EH (cell line): ENCODE measurements at places on chromosomes 16 and 17.

DNA sequence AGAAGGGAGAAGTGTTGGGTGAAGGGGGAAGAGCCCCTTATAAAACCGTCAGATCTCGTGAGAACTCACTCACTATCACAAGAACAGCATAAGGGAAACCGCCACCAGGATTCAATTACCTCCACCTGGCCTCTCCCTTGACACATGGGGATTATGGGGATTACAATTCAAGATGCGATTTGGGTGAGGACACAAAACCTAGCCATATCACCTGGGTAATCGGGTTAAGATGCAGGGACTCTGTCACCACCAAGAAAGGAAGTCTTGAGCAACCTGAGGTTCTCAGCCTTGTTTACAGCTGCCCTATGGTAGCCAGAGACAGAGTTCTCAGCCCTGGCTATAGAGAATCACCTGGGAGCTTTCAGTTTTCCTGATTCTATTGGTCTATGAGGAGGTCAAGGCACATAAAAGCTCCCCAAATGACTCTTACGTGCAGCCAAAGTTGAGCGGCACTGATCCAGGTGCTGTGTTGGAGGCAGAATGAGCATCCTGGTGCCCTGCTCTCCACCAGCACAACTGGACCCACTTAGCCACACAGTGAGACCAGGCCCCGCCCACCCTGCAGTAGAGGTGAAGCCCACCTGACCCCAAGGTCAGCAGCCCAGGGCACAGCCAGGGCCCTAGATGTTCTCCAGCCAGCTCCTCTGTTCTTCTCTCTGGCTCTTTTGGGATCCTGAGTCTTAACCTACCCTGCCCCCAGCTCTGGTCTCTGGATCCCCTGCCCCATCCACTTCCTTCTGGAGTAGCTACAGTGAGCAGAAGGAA, 138.5 kb upstream of the CDH5 start:
- no peak for DNase-seq

- DNase-seq: no peak
Measured at GRCh38 chr17:82025401-82026107, 2.4 kb downstream of the LRRC45 start.

GRCh38 chr17:6104956-6105648, 34.9 kb downstream of the WSCD1 start:
- no peak for DNase-seq

DNA sequence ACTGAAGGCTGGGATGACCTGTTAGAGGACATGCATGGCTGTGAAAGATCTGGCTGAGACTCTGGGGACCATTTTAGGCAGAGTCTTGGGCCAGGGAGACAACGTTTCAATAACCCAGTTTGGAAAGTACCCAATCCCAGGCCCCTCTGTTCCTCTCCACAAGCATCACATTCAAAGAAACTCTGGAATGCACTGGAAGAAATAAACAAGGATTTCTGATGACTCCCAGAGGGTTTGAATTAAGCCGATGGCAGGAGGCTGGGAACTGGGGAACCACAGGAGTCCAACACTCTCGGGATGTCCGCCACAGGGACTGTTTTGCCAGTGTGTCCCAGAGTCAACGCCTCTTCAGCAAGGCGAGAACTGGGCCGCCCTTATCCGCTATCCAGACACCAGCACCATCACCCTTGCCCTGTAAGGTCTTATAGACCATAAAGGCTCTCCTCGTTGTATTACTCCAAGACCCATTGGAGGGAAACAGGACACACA, 3.3 kb downstream of the PMP22 start:
- DNase-seq: peak; percentile 59

- peak; percentile 78 for DNase-seq
Measured at GRCh38 chr16:82756283-82756599, 129.5 kb downstream of the CDH13 start.

GRCh38 chr17:17072546-17072945, 30.3 kb downstream of the MPRIP start:
- no peak for DNase-seq

GRCh38 chr16:17101646-17102045, 369.1 kb downstream of the XYLT1 start:
- DNase-seq: peak; percentile 22

DNA sequence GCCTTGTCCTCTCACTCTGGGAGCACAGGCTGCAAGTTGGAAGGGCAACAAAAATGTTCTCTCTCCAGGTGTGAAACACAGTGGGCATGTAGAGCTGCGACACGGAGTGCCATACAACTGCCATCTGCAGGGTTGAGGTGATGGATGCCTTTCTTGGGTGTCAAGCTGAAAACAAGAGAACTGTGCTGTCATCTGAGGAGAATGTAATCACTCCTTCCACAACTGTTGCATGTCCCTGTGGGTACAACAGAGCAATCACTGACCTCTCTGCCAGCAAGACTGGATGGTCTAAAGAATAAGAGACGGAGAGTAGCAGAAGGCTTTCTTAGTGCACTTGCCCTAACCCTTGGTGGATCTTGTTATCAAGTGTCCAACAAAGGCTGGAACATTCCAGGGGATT, 29.2 kb downstream of the SLFN11 start:
- DNase-seq: no peak

DNA sequence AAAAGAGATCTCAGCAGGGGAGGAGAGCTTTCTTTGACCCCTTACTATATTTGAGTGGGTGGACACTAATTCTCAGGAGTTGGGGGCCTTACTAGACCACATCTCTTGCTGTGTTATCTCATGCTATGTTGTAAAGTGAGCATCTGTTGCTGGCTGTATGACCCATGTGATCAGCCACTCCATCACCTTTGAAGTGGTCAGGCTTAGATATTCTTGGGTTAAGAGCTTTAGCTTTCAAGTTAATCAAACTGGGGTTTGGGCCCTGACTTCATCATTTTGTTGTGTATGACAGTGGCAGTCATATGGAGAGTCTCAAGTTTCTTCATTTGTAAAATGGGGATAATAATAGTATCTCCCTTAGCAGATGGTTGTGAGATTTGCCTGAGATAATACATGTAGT, 201.1 kb downstream of the FTO start:
- DNase-seq: no peak

DNA sequence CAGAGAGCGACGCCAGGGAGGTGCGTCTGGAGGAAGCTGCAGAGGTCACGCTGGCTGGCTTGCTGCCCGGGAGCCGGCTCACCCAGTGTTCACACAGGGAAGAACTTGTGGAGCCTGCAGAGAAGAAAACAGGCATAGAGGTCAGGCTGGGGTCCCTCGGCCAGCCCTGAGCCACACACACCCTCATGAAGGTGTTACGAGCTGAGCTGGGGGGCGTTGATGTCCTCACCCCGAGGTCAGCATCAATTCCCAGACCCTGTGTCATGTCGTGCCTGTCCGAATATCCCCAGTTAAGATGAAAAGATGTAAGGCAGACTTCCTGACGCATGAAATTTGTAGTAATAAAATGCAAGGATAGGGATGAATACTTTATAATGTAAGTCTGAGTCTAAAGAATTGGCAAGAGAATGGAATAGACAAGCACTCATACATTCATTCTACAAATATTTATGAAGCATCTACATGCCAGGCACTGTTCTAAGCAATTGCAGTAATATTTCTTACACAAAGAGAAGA, 77.1 kb downstream of the USP31 start:
- DNase-seq: peak; percentile 74

- DNase-seq: no peak
Measured at GRCh38 chr17:55202896-55203295, 61.9 kb upstream of the HLF start.

- no peak for DNase-seq
Measured at GRCh38 chr17:34771891-34772290, 189.4 kb downstream of the CCT6B start.

GRCh38 chr16:49348408-49349176, 25.0 kb upstream of the C16orf78 start:
- no peak for DNase-seq

GRCh38 chr17:4436381-4436780, 2.6 kb downstream of the SPNS3 start:
- no peak for DNase-seq

DNA sequence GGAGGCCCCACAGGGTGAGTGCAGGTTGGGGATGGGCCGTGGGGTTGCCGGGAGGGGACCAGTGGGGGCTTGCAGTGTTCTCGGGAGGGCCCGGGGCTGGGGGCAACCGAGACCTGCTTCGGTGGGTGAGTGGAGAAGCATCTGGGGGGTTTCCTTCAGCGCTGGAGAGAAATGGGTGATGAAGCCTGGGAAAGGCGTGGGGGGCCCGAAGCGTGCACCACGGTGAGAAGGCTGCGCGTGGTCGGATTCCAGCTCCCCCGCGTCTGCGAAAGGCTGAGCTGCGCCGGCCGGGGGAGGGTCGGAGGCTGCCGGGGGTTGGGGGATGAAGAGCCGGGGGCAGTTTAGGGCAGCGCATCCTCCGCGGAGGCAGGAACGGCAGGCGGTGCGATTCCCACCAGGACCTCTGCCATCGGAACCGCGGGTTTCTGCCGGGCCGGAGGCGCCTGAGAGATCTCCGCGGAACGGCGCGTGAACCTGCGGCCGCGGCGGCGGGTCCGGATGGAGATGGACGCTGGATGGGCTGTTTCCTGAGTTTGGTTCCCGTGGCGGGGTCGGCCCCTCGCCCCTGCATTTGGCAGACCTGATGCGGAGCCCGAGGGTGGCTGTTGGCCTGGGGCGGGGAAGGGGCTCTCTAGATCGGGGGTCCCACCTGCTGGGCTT, 6.9 kb upstream of the SSTR5 start:
- no peak for DNase-seq

- no peak for DNase-seq
Measured at GRCh38 chr16:75423723-75424104, 9.6 kb downstream of the CFDP1 start.

- DNase-seq: no peak
Measured at GRCh38 chr16:89290887-89291286, 73.4 kb downstream of the ZNF778 start.
